NT2/D1 (cell line): ENCODE measurements at places on chromosomes 2 and 18.

DNA sequence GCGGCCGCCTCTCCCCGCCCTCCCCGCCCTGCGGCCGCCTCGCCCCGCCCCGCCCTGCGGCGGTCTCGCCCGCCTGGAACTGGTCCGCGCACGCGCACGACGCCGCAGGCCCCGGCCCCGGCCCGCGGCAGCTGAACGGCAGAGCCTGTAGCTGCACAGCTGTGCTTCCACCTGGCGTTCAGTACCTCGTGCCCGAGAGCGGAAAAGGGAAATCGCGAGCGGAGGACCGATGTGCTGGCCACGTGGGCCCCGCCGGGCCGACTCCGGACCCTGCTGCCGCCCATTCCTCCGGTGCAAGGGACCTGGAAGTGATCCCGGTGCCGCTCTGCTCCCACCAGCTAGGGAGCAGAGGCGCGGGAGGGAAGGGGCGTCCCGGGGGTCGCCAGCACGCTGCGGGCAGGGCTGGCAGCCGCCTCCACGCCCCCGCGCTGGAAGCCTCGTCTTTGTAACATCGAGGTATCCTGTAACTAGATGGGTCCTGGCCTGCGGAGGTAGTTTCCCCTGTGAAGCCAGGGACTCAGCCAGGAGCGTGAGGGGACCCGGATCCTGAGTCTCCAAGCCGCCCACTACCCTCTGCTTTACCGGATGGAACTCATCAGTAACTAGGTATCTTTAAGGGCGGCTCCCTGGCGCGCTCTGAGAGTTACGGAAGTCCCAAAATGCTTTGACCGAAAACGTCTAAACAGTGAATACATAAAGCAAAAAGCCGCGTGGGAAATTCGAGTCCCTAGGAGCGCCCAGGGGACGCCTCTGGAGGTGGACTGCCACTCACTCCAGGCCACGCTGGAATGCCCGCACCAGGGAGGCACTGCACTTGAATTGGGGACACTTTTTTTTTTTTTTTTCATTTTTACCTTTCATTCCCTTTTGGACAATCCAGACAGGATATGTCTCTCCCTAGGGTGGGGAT, 704 bp upstream of the ODC1 start:
- peak; percentile 81 for DNase-seq

GRCh38 chr2:10905862-10906143, 5.9 kb upstream of the KCNF1 start:
- no peak for DNase-seq

DNA sequence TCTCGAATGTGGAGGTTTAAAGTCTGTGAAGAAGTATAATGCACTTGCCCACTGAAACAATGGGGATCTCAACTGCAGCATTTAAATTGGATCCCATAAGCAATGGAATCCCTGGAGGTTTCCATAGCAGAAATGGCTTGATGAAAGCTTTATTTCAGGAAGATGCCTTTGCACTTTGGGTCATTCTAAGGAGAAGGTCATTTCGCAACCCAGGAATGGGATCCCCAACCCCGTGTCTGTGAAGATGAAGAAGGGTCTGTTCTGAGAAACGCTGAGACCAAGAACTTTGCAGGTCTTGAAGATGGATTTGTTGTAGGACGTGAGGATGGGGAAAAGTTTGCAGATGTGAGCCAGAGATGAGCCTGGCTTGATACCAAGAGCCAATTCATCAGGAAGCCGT, 1.8 kb upstream of the KCNG3 start:
- DNase-seq: no peak

- peak; percentile 71 for DNase-seq
Observed at GRCh38 chr2:149329489-149330126, 779 bp upstream of the LYPD6 start.

- no peak for DNase-seq
Observed at GRCh38 chr2:144161061-144161460, 358.9 kb downstream of the ZEB2 start.

- no peak for DNase-seq
Observed at GRCh38 chr18:74533666-74534065, 634 bp upstream of the CNDP1 start.

- DNase-seq: no peak
Observed at GRCh38 chr18:45670281-45670962, 53.6 kb upstream of the SLC14A1 start.

DNA sequence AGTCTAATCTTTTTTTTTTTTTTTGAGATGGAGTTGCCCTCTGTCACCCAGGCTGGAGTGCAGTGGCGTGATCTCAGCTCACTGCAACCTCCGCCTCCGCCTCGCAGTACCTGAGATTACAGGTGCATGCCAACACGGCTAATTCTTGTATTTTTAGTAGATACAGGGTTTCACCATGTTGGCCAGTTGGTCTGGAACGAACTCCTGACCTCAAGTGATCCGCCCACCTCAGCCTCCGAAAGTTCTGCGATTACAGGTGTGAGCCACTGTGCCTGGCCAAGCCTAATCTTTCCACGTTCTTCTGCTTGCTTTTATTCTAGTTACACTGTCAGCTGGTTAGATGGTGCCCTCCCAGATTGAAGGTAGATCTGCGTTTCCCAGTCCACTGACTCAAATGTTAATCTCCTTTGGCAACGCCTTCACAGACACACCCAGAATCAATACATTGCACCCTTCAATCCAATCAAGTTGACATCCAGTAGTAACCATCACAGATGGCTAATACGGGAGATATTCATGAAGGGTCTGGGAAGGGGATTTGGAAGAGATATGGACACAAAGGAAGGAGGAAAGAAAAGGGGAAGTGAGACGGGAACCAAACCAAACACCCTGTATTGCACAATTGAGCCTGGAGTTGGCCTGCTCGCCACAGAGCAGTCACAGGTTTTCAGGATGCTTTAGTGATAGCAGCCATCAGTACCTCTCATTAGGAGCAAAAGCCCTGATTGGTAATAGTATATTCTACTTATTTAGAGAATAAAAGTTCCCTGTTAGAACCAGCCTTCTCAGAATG, 229.8 kb downstream of the PIK3C3 start:
- no peak for DNase-seq

- DNase-seq: peak; percentile 28
Observed at GRCh38 chr2:162890690-162891311, 52.2 kb upstream of the KCNH7 start.

GRCh38 chr2:2887772-2888387, 489.7 kb downstream of the EIPR1 start:
- no peak for DNase-seq

DNA sequence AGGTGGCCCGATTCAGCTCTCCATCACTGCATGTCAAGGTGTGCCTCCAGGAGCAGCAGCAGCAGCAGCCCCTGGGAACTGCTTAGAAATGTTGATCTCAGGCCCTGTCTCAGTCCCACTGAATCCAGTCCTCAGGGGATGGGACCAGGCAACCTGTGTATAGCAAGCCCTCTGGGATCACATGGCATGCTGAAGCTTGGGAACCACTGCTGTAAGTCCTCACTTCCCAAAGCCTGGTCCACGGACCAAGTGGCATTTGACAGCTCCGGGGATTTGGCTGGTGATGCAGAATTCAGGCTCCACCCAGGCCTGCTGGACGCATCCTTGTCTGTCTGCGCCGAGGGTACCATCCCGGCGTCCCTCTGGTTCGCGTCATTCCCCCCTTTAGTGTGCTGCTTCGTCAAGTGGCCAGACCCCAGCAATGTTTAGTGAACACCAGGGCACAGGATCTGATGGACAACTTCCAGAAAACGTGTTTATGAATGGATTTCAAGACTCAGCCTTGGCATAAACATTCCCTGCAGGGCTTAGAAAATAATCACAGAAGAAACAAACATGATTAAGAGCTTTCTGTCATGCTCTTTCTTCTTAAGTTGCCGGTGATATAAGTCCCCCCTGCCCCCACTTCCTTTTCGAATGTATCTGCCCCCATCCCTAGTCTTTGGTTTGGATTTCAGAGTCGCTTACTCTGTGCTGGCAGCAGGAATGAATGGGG, 234.0 kb downstream of the GBX2 start:
- DNase-seq: no peak

- DNase-seq: no peak
Observed at GRCh38 chr2:51420511-51420910, 388.6 kb upstream of the NRXN1 start.

- DNase-seq: no peak
Observed at GRCh38 chr2:143132355-143132754, 3.1 kb downstream of the ARHGAP15 start.

GRCh38 chr2:160974803-160975202, 185.4 kb upstream of the TANK start:
- no peak for DNase-seq

DNA sequence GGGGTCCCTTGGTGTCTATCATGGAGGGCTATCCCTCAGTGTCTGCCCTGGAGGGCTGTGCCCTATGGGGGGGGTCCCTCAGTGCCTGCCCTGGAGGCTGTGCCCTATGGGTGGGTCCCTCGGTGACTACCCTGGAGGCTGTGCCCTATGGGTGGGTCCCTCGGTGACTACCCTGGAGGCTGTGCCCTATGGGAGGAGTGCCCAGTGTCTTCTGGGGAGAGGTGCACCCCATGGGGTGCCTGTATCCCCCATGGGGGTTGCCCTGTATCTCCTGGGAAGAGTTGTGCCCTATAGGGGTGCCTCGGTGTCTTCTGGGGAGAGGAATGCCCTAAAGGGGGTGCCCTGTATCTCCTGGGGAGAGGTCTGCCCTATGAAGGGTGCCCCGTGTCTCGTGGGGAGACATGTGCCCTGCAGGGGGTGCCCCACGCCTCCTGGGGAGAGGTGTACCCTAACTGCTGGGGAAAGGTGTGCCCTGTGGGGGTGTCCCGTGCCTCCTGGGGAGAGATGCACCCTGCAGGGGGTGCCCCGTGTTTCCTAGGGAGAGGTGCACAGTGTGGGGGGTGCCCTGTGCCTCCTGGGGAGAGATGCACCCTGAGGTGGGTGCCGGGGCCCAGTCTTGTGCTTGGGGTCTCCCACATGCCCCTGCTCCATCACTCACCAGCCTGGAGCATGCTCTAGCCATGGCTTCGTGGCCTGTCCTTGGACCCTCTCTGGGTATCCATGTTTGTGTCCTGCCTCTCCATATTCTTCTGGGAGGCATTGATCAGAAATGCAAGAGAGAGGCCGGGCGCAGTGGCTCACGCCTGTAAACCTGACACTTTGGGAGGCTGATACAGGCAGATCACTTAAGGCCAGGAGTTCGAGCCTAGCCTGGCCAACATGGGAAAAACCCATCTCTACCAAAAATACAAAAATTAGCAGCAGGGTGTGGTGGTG, 215.6 kb downstream of the HDAC4 start:
- no peak for DNase-seq

DNA sequence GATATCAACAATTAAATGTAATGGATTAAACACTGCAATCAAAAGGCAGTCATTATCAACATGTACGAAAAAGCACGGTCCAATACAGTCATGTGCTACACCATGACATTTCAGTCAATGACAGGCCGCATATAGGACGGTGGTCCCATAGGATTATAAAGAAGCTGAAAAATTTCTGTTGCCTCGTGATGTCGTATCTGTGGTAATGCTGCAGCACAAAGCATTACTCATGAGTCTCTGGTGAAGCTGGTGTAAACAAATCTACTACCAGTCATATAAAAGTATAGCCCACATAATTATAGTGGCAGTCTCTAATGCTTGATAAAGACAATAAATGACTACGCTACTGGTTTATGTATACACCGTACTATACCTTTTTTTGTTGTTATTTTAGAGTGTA, 58.4 kb downstream of the RABL2A start:
- DNase-seq: no peak

DNA sequence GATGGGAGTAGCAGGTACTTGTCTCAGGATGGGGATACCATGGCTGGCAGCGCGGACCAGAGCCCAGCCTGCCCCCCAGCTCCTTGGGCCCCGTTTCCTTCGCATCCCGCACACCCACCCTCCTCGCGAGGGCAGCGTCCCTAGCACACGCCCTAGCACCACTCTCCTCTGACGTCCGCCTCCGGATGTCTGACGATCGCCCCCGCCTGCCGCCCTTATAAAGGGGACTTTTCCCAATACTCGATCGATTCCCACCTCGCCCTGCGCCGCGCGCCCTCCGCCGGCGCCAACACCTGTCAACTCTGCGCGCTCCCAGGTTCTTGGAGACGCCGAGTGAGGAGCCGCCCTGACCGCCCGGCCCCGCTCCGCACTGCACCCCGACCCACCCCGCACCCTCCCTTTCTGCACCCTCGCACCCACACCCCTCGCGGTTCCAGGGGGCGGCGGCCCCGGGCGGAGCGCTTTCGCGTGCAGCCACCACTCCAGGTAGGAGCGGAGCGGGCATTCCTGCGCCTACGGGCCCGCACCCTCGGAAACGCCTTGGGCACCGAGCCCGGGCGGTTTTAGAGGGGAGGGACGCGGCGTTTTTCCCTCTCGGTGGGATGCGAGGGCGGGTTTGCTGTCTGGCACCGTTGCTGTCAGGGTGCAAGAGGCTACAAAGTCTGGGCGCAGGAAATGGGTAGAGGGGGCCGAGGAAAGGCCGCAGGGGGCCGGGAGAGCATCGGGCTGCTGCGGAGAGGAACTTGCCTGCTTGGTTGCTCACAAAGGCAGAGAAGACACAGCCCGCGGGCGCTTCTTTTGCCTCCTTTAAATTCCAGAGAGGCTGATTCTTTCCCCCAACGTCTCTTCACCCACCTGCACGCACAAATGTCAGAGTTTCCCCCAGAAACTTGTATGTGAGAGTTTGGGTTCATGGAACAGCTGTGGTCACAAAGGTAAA, at the start of gene SLC5A7:
TSS of gene SLC5A7 (plus strand) at position 247 of the 940 bp plus-strand sequence. CDS start 1,632 bp downstream, outside the sequence.
- no peak for DNase-seq

- no peak for DNase-seq
Observed at GRCh38 chr2:226338825-226339224, 460.8 kb downstream of the IRS1 start.

- DNase-seq: no peak
Observed at GRCh38 chr2:65067806-65068553, 11.8 kb downstream of the CEP68 start.

DNA sequence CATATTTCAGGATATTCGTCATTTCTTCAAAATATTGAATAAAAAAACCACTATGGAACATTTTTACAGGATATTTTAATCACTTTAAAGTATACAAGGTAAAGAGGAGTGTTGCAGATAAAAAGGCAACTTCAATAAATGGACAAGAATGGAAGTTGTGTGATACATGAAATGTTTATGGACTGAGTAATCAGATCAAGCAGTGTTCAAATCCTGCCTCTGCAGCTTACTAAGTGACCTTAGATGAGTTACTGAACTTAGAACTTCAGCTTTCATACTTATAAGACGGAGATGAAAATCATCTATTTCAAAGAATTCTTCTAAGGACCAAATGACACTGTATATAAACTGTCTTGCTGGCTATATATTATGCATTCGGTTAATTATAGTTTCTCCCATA, 87.2 kb downstream of the LNPK start:
- no peak for DNase-seq

GRCh38 chr18:35804377-35804776, 168.1 kb upstream of the RMP24 start:
- DNase-seq: no peak

DNA sequence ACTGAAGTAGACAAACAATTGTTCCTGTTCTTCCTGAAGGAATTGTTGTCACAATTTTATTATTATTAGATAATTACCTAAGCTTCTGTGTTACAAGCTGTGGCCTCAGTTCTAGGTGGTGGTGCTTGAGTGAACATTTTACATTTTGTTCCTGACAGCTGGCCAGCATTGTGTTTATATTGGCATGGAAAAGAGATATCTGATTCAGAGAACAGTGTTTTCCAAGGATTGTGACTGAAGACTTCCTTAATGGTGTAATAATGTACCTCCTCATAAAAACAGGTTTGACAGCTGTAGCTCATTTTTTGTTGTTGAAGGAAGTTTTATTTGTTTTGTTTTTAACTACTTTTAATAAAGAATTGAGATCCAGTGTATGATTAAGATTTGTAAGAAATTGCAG, 95.2 kb downstream of the EPB41L5 start:
- DNase-seq: no peak

- no peak for DNase-seq
Observed at GRCh38 chr2:231680285-231680991, 27.9 kb upstream of the PTMA start.
